ENCODE measurements at places on chromosomes 13 and 19.

DNA sequence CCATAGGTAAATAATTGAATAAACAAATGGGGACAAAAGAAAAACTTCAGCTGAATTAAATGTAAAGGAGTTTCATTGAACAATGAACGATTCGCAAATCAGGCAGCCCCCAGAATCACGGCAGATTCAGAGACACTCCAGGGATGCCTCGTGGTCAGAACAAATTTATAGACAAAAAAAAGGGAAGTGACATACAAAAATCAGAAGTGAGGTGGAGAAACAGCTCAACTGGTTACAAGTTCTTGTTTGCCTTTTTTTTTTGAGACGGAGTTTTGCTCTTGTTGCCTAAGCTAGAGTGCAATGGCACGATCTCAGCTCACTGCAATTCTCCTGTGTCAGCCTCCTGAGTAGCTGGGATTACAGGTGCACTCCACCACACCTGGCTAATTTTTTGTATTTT is 5.7 kb downstream of the ZNF566 start:
- DNase-seq = no peak

- no peak for DNase-seq
Measured at GRCh38 chr13:50684366-50684765, 159.1 kb downstream of the DLEU7 start.

- no peak for DNase-seq
Measured at GRCh38 chr19:33459222-33460090, 62.1 kb downstream of the PEPD start.

- no peak for DNase-seq
Measured at GRCh38 chr13:27374126-27374613, 50.2 kb upstream of the GTF3A start.

- DNase-seq = no peak
Measured at GRCh38 chr19:18856385-18857126, 24.8 kb downstream of the UPF1 start.

- DNase-seq = no peak
Measured at GRCh38 chr13:106063591-106064313, 471.7 kb downstream of the EFNB2 start.

- DNase-seq = no peak
Measured at GRCh38 chr13:22009500-22009899, 338.6 kb downstream of the FGF9 start.

DNA sequence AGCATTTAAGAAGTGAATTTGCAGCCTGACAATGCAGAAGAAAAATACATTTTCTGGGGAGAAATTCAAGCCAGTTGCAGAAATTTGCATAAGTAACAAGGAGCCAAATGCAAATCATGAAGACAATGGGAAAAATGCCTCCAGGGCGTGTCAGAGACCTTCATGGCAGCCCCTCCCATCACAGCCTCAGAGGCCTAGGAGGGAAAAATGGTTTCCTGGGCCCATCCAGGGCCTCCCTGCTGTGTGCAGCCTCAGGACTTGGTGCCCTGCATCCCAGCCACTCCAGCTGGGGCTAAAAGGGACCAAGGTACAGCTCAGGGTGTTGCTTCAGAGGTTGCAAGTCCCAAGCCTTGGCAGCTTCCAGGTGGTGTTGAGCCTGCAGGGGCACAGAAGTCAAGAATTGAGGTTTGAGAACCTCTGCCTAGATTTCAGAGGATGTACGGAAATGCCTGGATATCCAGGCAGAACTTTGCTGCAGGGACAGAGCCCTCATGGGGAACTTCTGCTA is 16.7 kb upstream of the ITM2B start:
- no peak for DNase-seq

DNA sequence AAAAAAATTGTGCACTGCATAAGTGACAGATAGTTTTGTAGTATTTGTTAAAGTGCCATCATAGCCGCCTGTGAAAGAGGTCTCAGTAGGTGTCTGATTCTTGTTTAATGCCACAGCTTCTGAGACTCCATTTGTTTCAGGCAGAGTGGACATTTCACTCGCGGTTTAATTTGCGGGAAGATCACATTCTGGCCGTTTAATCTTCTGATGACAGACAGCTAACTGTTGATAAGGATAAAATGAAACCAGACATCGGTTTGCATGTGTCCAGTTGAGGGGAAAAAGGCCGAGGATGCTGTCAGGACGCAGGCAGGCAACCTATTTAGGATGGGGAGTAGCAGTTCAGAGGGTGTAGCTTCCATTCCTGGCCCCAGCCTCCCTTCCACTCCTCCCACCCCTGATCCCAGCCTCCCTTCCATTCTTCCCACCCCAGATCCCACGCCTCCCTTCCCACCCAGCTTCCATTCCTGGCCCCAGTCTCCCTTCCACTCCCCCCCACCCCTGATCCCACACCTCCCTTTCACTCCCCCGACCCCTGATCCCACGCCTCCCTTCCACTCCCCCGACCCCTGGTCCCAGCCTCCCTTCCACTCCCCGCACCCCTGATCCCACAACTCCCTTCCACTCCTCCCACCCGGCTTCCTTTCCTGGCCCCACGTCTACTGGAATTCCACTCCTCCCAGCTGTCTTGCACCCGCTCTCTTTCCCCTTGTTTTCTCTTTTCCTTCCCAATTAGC is 23.8 kb downstream of the ATP11A start:
- no peak for DNase-seq

DNA sequence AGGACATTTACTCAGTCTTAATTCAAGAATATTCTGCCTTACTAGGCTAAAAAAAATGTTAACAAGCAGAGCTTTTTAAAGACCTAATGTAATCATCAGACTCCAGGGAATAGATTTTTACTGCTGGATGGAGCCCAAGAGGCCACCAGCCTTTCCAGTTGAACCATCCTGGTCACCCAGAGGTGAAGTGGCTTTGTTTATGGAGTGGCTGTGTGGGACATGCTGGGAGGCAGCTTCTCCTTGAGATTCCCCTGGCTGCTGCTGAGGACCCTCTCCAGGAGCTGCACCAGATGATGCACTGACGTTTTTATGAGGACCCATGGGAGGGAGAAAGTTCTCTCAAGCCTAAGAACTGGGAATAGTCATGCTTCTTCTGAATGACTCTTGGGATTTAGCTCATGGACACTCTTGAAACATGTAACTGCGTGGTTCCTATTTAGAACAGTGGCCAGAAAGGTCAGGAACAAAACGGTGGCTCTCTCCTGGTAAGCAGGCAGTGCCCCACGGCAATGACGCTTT is 205.9 kb upstream of the MIR17HG start:
- DNase-seq = no peak

DNA sequence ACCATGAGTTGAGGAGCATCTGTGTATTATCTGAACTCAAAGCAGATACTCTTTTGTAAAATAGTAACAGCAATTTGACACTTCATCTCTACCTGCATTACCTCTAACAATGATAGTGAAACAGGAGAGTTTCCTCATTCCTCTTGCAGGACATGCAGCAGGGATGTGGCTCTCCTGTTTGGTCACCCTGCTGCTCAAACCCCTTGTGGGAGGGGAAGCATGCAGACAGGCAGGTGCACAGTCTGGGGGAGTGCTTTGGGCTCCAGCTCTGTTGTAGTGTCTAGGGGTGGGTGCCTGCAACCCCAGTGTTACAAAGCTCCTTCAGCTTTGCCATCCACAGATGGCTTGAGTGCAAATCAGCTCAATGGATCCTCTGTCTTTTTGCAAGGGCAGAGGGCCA is 827.6 kb downstream of the DACH1 start:
- no peak for DNase-seq

GRCh38 chr19:40204381-40204780 is 13.2 kb downstream of the MAP3K10 start:
- no peak for DNase-seq

DNA sequence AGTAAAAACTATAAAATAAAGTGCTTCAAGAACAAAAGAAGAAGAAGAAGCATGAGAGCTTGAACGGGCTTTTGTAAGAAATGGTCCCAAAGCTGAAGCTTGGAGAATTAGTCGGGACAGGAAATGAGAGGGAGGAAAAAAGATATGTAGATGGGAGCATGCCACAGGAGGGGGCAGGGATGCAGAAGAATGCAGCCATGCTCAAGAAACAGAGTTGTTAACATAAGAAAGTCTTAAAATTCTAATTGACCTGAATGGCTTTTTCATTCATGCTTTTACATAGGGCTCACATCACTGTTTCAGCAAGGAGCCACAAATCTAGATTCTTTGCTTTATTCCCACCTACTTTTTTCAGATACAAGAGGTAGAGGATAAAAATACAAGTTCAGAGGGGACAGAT is 27.7 kb upstream of the NBEA start:
- DNase-seq = no peak

GRCh38 chr13:25391932-25392331 is 20.2 kb downstream of the ATP8A2 start:
- no peak for DNase-seq

DNA sequence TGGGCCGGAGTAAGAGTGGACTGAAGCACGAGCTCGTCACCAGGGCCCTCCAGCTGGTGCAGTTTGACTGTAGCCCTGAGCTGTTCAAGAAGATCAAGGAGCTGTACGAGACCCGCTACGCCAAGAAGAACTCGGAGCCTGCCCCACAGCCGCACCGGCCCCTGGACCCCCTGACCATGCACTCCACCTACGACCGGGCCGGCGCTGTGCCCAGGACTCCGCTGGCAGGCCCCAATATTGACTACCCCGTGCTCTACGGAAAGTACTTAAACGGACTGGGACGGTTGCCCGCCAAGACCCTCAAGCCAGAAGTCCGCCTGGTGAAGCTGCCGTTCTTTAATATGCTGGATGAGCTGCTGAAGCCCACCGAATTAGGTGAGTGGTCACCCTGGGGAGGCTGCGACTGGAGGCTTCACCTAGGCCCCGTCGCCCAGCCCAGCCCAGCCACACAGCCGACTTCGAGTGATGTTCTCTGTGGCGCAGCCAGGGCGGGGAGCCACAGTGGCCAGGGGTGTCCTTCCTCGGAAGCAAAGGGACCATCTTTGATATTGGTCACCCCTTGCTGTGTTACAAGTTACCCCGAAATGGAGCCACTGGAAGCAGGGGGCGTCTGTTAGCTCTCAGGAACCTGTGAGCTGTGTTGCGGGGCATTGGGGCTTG is 5.6 kb downstream of the PIAS4 start:
- DNase-seq = no peak

DNA sequence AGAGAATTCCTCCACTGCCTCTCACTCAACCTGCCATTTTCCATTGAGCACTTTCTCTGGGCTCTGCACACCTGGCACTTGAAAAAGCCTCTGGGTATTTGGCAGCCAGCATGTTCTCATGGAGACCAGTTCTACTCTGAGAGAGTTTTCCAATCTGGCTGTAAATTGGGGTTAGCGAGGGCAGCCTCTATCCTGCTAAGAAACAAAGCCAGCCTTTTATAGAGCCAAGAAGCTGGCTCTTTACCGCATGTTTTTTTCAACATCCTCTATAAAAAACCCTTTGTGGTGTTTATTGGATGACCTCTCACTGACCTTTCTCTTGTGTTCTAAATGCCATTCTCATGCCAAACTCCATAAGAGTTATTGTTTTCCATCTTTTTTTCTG is 52.6 kb upstream of the RCBTB2 start:
- no peak for DNase-seq

DNA sequence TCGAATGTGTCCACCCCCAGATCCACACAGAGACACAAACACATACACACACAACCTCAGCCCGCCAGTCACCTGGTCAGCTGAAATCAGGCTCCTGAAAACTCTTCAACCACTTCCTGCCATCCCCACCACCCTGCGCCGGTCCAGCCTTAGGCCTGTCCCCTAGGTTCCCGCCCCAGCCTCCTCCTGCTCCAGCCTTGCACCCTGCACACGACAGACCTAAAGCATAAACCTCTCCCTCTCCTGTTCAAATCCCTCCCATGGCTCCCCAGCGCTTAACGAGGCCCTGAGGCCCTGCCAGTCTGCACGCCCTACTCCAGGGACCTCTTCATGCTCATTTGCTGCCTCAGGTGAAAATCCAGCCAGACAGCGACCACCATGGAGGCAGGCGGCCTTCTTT is 7.1 kb downstream of the PNMA8B start:
- DNase-seq = no peak

GRCh38 chr13:51000061-51000460 is 90.5 kb downstream of the RNASEH2B start:
- DNase-seq = no peak

DNA sequence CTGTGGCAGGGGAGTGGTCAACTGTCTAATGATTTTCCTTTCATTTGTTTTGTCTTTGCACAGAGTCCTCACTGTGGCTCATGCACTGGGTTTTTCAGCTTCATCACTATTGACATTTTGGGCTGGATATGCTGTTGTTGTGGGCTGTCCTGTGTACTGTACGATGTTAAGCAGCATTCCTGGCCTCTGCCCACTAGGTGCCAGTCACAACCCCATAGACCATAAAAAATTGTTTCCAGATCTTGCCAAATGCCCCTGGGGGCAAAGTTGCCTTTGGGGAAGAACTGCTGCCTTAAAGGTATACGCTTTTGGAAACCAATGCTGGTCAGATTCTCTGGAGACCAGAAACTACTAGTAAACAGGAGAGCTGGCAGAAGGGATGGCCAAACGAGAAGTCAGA is 310.4 kb downstream of the SPRY2 start:
- no peak for DNase-seq

DNA sequence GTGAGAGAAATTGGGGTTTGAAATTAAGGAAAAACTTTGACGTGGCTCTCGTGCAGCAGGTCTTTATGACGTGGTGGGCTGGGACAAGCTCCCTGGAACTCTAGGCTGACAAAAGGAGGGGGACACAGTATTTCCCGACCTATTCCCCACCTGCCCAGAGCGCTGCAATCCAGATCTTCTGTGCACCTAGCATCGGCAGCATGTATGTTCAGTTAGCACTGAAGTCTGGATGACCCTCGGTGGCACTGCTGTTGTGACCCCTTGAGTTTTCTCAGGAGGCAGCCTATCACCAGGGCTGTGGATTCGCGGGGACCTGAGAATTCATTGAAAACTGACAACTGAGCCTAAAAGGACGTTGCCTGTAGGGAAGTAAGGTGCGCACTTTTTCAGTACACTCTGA is 9.1 kb upstream of the ZNF536 start:
- no peak for DNase-seq

GRCh38 chr13:82678052-82678451 is 1204.2 kb downstream of the SLITRK1 start:
- no peak for DNase-seq

GRCh38 chr19:45645068-45645630 is 6.0 kb upstream of the EML2 start:
- DNase-seq = no peak

DNA sequence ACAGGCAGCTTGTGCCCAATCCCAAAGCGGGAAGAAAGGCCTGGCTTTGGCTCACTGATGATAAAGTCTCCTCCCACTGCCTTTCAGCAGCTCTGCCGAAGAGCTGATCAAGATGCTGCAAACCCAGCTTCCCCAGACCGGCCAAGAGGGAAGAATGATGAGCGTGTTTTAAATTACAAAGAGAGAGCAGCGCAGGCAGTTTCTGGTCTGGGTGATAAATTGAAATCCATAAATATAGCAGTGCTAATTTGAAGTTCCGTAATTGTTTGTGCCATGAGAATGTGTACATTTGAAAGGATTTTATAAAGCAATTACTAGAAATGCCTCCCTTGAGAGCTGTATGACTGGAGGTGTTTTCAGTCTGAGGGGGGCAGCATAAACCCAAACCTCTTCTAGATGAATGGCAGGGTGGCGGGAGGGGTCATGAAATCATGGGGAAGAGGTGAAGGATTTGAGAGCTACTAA is 171.8 kb downstream of the STK24 start:
- DNase-seq = peak; percentile 56

GRCh38 chr13:111468037-111468959 is 147.9 kb downstream of the TEX29 start:
- DNase-seq = no peak

Data from NCI-H2081 treated with DMSO at 0.1 percent for 48 hours (cell line).